ENCODE measurements at places on chromosomes 16 and 17. TPM values are rescaled to one million over a fixed set of nuclear protein-coding genes. Genes with fewer than 3 reads are reported as not detected.

Gene ZFP3
- 5.5 TPM for total RNA-seq

Gene ERBB2
- total RNA-seq: 101 TPM

Gene TMEM238L
- total RNA-seq: not detected

Gene TPSD1
- 6.3 TPM for total RNA-seq

Gene SLC38A8
- total RNA-seq: not detected

Gene CRHR1
- not detected for total RNA-seq

Gene FBXO39
- 0.20 TPM for total RNA-seq

Gene WFIKKN2
- 1.2 TPM for total RNA-seq

Gene DOC2A
- 0.84 TPM for total RNA-seq

Gene NOXO1
- total RNA-seq: not detected

Gene ITGAD
- total RNA-seq: not detected

Gene TMEM88
- 26.0 TPM for total RNA-seq

Gene SMIM22
- not detected for total RNA-seq

Gene MYH3
- 0.59 TPM for total RNA-seq

Gene GAS2L2
- 1.2 TPM for total RNA-seq

Gene C1QBP
- 75.1 TPM for total RNA-seq

Gene ZFP90
- 54.1 TPM for total RNA-seq

Gene PPP1R27
- not detected for total RNA-seq

Gene ABCC12
- not detected for total RNA-seq

Gene KRTAP3-2
- total RNA-seq: not detected
